ENCODE measurements at places on chromosomes 4 and X. TPM values are rescaled to one million over a fixed set of nuclear protein-coding genes. Genes with fewer than 3 reads are reported as not detected.

SCML2 gene
- 3.1 TPM for total RNA-seq

GRCh38 chr4:117479673-117480072, 394.3 kb upstream of the TRAM1L1 start:
- H3K4me1 ChIP-seq, result peaks cover 2% of the 10 kb centered on the region
- H3K27ac ChIP-seq, result no peak overlapping the region
- no peak overlapping the region for H3K4me3 ChIP-seq
- DNase-seq, result peak; percentile 44

FGA gene
- total RNA-seq, result not detected

GRCh38 chr4:33864290-33864859, 2379.9 kb downstream of the ARAP2 start:
- no peak overlapping the region for H3K4me3 ChIP-seq
- no peak for DNase-seq
- no peaks in the 10 kb centered on the region for H3K36me3 ChIP-seq
- H3K27ac ChIP-seq, result no peak overlapping the region
- H3K27me3 ChIP-seq, result no peaks in the 10 kb centered on the region
